ENCODE measurements at places on chromosomes 1 and 21. TPM values are rescaled to one million over a fixed set of nuclear protein-coding genes. Genes with fewer than 3 reads are reported as not detected.

- no peak for DNase-seq
- no peaks in the 10 kb centered on the region for H3K27me3 ChIP-seq
- no peaks in the 10 kb centered on the region for H3K4me1 ChIP-seq
- H3K27ac ChIP-seq: no peak overlapping the region
- no peak overlapping the region for H3K4me3 ChIP-seq
Measured at GRCh38 chr1:15070145-15070748, 83.3 kb upstream of the TMEM51 start.

- no peak overlapping the region for H3K27ac ChIP-seq
- peaks cover 6% of the 10 kb centered on the region for H3K4me1 ChIP-seq
- H3K4me3 ChIP-seq: no peak overlapping the region
- no peaks in the 10 kb centered on the region for H3K27me3 ChIP-seq
- no peaks in the 10 kb centered on the region for H3K36me3 ChIP-seq
- peak; percentile 67 for DNase-seq
Measured at GRCh38 chr21:40386294-40386911, 460.6 kb downstream of the DSCAM start.

DNA sequence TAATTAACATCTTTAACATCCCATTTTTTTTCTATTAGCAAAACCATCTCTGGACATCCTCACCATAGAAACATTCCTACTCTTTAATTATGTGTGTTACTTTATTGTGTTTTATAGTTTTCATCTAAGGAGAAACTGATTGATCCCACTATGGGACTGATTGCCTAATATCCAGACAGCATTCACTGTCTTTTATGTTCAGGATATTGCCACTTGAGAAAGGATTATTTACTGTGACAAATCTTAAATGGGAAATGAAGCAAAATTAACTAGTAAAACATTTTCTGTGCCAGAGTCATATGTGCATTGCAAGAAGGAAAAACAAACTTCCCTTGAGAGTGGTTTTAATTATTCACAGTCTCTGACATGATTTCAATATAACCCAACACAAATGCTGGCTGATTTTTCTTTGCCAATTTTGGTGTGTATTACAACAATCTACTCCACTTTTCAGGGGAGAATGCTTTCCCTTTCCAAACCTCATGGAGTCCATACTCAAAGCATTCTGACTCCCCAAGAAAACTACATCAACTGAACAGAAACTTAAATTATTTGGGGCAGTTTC is 15.8 kb upstream of the RGS13 start:
- H3K27me3 ChIP-seq: no peaks in the 10 kb centered on the region
- H3K4me3 ChIP-seq: no peak overlapping the region
- H3K27ac ChIP-seq: no peak overlapping the region
- H3K4me1 ChIP-seq: no peaks in the 10 kb centered on the region
- no peaks in the 10 kb centered on the region for H3K36me3 ChIP-seq

DNA sequence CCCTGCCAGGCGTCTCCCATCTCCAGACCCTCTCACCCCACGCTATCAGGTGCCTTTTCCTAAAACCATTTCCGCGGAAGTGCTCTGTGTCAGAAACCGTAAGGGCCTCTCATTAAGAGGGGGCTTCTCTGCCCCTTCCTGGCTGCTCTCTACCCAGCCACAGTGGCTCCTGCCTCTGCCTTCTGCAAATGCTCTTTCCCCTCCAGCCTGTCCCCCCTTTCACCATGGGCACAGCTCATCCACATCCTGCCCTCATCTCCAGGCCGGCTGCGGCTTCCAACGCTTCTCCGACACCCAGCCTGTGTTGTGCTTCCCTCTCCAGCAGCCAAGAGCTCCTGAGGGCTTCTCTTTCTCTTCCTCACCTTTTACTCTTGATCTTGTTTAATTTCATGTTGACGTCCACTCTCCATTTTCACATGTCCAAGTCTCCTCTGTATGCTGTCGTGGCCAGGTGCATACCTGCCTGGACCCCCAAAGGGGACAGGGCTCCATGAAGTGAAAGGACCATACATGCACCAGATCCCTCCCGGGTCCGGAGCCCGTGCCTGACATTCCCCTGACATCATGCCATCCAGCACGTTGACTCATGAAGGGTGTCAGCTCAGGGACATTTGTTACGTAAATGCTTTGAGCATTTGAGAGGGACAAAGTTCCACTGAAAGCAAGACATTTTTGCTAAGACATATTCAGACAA is 306.5 kb downstream of the AJAP1 start:
- H3K36me3 ChIP-seq: no peaks in the 10 kb centered on the region
- H3K27me3 ChIP-seq: peaks cover 9% of the 10 kb centered on the region
- H3K27ac ChIP-seq: no peak overlapping the region
- H3K4me1 ChIP-seq: no peaks in the 10 kb centered on the region
- DNase-seq: no peak

DNA sequence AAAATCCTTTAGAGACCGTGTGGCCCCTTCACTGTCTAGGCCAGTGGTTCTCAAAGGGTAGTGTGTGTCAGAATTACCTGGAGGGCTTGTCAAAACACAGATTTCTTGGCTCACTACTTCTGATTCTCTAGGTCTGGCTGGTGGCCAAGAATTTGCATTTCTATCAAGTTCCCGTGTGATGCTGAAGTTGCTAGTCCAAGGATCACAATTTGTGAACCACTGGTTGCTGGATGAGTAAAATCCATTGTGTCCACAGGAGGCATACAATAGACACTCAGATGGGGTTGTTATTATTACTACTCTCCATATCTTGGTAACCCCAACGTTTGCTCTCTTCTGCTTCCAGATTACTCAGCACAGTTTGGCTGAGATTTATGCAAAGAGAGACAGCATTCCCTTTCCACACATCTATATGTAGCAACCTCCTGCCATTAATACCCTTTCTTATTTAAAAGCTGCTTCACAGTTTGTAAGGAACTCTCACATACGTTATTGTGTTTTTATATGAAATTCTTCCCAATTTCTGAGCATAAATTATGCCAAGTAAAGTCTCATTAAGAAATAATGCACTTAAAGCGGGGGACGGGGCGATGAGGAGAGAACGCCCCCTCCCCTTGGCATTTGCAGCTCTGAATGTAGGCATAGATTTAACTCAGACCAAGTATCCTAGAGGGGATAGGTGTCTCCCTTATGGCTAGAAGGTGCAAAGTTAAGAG is 720 bp upstream of the TMCC2 start:
- H3K4me3 ChIP-seq: peak overlapping the region; percentile 67
- DNase-seq: no peak
- H3K36me3 ChIP-seq: no peaks in the 10 kb centered on the region
- H3K27ac ChIP-seq: no peak overlapping the region

GRCh38 chr1:42966688-42967612 is 8.3 kb upstream of the SLC2A1 start:
- H3K27ac ChIP-seq: no peak overlapping the region
- H3K27me3 ChIP-seq: peaks cover 13% of the 10 kb centered on the region
- DNase-seq: no peak
- no peaks in the 10 kb centered on the region for H3K36me3 ChIP-seq
- peaks cover 5% of the 10 kb centered on the region for H3K4me1 ChIP-seq

- no peaks in the 10 kb centered on the region for H3K36me3 ChIP-seq
- DNase-seq: no peak
- no peak overlapping the region for H3K27ac ChIP-seq
- H3K4me3 ChIP-seq: no peak overlapping the region
- peaks cover 35% of the 10 kb centered on the region for H3K4me1 ChIP-seq
Measured at GRCh38 chr1:228986093-228986904, 251.0 kb downstream of the RHOU start.

GRCh38 chr1:114323959-114324661 is 170.4 kb upstream of the SYT6 start:
- H3K4me3 ChIP-seq: no peak overlapping the region
- H3K27ac ChIP-seq: no peak overlapping the region
- no peak for DNase-seq
- no peaks in the 10 kb centered on the region for H3K27me3 ChIP-seq
- H3K4me1 ChIP-seq: no peaks in the 10 kb centered on the region

GRCh38 chr1:209787551-209787950 is 3.2 kb upstream of the C1orf74 start:
- peaks cover 24% of the 10 kb centered on the region for H3K36me3 ChIP-seq
- H3K4me1 ChIP-seq: peaks cover 15% of the 10 kb centered on the region
- no peaks in the 10 kb centered on the region for H3K27me3 ChIP-seq

GRCh38 chr1:232471250-232471649 is 158.7 kb downstream of the SIPA1L2 start:
- no peak for DNase-seq
- peaks cover 19% of the 10 kb centered on the region for H3K4me1 ChIP-seq
- H3K36me3 ChIP-seq: peaks cover 25% of the 10 kb centered on the region

GPR25 gene
- total RNA-seq: 0.62 TPM

TINAGL1 gene
- total RNA-seq: 64.5 TPM

CCDC24 gene
- 10.7 TPM for total RNA-seq

NBPF6 gene
- not detected for total RNA-seq

Data from lower lobe of right lung (tissue), 2 donors.